ENCODE measurements at places on chromosomes 7 and 10. TPM values are rescaled to one million over a fixed set of nuclear protein-coding genes. Genes with fewer than 3 reads are reported as not detected.

DNA sequence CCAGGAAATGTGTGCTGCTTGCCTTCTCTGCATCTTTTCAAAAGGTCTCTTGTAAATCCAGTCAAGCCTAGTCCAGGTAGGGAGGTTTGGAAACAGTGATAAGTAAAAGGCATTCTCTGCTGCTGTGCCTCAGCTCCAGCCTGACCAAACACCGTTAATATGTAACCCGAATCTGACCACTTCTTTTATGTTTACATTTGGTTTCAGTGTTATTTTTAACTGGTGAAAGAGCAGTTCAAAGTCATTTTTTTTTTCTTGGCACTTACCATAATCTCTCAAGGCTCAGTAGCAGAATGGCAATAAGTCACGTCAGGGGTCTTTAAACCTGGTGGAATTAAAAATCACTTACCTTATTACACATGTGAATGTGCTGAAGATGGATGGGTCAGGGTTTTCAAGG lies 216.8 kb downstream of the PTEN start:
- no peaks in the 10 kb centered on the region for H3K27me3 ChIP-seq
- H3K27ac ChIP-seq = no peak overlapping the region
- DNase-seq = no peak
- no peaks in the 10 kb centered on the region for H3K4me1 ChIP-seq
- no peak overlapping the region for H3K4me3 ChIP-seq

GRCh38 chr7:45973725-45974532 lies 52.9 kb upstream of the IGFBP3 start:
- H3K4me3 ChIP-seq = no peak overlapping the region
- H3K4me1 ChIP-seq = no peaks in the 10 kb centered on the region
- DNase-seq = no peak
- no peaks in the 10 kb centered on the region for H3K27me3 ChIP-seq
- H3K36me3 ChIP-seq = no peaks in the 10 kb centered on the region

Gene ELOVL3
- not detected for total RNA-seq

Gene ENKUR
- total RNA-seq = not detected
